ENCODE measurements at places on chromosomes 2 and 18.

DNA sequence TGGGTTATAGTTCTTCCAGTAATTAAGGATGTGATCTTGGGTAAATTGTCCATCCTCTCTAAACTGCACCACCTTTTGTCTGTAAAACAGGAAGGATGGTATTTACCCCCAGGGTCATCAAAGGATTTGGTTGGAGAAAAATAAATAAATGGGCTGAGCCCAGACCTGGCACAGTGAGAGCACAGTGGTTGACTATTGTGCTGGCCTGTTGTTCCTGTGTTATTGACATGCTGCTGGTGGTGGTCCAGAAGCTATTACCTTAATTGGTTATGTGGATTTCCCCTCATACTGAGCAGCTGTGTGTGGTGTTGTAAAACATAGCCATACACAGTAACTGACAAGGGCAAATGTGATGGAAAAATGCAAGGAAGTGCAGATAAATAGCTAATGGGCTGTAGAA lies 746 bp upstream of the IL37 start:
- DNase-seq = no peak

GRCh38 chr18:62710417-62710816 lies 4.9 kb upstream of the PHLPP1 start:
- DNase-seq = no peak

DNA sequence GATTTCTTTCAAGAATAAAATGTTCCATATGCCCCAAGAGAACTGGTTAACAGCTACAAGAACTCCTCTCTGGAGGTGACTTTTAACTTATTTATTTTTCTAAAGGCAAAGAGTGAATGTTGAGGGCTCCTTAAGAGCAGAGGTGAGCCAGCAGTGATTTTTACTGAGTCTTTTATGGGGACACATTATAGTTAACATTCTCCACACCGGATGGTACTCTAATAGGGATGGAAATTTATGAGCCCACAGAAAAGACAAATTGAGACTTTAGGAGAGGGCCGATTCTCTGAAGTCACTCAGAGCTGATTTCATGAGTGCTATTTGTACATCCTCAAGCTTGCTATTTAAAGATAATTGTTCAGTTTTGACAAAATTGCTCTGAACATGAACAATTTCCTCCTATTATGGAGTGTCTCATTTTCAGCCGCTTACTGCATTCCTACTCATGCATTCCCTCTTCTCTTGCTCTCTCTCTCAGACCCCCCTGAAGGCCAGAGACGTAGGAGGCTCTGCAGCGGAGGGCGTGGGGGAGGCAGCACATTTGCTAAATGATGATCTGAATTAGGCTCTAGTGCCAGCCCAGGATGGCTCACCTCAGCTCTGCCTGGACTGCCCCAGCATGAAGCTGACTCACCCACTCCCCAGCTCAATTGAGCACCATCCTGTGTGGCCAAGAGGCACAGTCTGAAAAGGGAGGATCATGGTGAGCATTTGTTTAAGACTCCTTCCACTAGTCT lies 5.9 kb upstream of the RPL37A start:
- DNase-seq = peak; percentile 45

GRCh38 chr18:10332452-10332851 lies 122.0 kb upstream of the APCDD1 start:
- DNase-seq = no peak

DNA sequence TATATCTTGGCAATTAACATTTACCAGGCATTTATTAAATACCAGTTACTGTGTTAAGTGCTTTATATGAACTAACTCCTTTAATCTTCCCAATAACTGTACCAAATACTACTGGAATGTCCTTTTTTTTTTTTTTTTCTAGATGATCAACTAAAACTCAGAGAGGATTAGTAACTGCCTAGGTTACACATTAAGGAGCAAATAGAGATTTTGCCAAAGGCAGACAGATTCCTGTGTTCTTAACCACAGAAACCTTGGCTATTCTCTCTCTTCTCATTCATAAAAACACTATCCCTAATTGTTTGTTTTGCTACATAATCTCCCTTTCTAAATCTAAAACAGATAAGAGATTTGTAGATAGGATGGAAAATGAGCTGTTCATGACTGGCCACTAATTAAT lies 13.3 kb downstream of the DHX57 start:
- DNase-seq = no peak

DNA sequence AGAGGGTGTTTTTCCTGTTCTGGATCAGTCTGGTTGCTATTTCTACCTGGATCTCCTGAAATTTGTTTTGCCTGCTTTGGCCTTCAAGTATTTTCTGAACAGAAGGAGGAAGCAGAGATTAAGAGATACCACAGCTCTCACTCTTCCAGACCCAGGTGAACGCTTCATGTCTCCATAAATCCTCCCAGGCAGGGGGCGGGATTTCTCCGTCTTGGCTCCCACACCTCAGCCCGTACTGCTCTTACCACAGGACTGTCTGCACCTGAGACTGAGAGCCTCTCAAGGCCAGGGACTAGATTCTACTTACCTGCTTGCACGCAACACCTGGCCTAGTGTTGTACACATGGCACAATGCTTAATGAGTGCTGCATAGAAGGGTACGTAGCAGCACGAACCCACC lies 59.9 kb upstream of the LRPPRC start:
- DNase-seq = no peak

DNA sequence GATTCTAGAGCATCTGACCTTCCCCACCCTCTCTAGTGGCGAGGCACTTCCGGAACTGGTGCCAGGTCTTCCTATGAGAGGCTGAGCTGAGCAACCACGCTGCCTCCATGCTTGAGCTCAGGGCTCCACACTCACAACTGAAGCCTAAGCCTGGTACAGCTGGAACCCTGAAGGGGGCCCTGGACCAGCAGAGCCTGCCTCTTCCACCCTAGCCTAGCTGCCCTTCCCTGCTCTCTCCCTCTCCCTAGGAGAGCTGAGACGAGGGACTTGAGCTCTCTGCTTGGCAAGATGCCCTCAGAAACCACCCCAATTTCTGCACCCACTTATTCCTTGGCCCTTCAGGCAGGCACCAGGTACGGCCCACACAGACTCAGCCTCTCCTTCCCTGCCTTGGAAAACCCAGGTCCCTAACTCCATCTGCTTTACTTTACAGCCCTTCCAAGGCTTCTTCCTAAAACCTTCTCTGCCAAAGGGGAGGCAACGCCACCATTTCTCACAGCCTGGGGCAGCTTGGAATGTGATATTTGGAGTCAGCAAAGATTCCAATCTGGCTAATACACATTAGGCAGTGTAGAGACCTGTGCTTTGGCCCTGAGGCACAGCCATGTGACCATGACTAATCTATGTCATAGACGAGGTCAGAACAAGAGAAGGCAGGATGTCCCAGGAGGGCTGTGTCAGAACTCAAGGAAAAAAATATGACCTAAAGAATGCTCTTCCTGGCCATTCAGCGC lies 18.8 kb downstream of the COX7A2L start:
- peak; percentile 74 for DNase-seq

DNA sequence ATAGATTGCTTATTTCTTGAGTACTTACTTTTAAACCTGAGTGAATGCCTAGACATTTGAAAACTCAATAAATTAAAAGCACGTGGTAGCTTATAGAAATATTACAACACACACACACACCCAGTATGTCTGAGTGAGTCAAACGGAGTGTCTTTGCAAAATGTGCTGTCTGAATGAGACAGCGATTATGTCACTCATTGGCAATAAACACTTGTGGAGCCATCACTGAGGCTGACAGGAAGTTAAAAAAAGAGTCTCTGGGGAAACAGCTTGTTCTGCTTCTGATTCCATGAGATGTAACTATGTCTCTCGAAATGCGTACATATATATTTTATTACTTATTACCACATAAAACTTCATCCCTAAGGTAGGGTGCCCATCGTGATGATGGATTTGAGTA lies 22.3 kb upstream of the VPS4B start:
- peak; percentile 28 for DNase-seq

GRCh38 chr2:45637440-45637839 lies 14.0 kb upstream of the PRKCE start:
- peak; percentile 26 for DNase-seq

Measured in non-pigmented ciliary epithelial cell (primary cell).